ENCODE measurements at places on chromosomes 2 and 18. TPM values are rescaled to one million over a fixed set of nuclear protein-coding genes. Genes with fewer than 3 reads are reported as not detected.

- H3K4me1 ChIP-seq: peaks cover 15% of the 10 kb centered on the region
- H3K4me3 ChIP-seq: no peak overlapping the region
- no peak for DNase-seq
Observed at GRCh38 chr18:57918601-57919000, 115.5 kb upstream of the ATP8B1 start.

GRCh38 chr2:48026865-48027264, 120.6 kb upstream of the FBXO11 start:
- no peaks in the 10 kb centered on the region for H3K36me3 ChIP-seq
- no peak overlapping the region for H3K27ac ChIP-seq
- H3K4me3 ChIP-seq: no peak overlapping the region
- H3K4me1 ChIP-seq: no peaks in the 10 kb centered on the region
- DNase-seq: no peak

DNA sequence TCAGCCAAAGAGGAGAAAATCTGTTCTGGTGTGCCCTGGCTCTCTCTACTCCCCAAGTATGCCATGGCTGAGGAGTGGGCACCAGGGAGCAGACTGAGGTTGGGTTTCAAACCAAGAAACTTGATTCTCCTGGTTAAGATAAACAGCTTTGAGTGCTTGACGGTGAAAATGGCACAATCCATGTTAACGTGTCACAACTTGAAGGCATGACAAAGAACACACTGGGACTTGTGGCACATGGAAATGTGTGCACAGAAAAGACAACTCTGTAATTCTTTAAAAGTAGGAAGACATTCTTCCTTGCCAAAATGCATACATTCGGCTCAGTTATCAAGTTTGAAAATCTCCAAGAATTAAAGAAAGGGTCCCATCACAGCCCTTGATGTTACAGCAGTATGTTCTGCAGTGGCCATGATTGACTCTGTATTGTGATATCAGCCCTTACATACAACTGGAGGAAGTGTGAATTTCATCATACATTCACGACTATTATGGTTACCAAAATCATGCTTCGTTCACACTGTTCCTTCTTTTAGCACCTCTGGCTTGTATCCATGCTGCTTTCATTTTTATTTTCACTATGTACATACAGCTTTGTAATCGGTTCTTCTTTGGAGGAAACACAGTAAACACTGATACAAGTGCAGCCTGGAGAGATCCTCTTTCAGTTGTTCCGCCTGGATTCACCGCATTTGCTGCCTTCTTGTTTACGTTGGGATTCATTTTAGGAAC, 15.6 kb upstream of the ACTG2 start:
- peaks cover 7% of the 10 kb centered on the region for H3K27me3 ChIP-seq
- peaks cover 3% of the 10 kb centered on the region for H3K4me1 ChIP-seq
- H3K4me3 ChIP-seq: no peak overlapping the region
- H3K36me3 ChIP-seq: no peaks in the 10 kb centered on the region
- no peak overlapping the region for H3K27ac ChIP-seq

DNA sequence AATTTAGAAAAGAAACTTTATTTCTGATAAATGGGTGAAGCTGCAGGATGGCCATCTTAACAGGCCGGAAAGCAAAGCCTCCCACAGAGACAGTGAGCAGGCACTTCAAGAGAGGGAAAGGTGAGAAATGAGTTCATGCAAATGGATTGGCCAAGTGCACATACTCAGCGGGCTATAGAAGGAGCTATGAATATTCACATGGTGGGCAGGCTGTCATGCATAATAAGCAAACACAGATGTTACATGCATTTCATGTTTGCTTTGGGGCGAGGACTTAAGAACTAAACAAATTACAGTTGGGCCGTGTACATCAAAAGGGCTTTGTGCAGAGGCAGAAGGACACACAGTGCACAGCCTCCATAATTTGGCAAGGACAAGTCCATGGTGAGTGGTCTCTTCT, 69.8 kb upstream of the MAL start:
- no peaks in the 10 kb centered on the region for H3K4me1 ChIP-seq
- no peak for DNase-seq
- peaks cover 25% of the 10 kb centered on the region for H3K27me3 ChIP-seq
- H3K27ac ChIP-seq: no peak overlapping the region
- no peak overlapping the region for H3K4me3 ChIP-seq

DNA sequence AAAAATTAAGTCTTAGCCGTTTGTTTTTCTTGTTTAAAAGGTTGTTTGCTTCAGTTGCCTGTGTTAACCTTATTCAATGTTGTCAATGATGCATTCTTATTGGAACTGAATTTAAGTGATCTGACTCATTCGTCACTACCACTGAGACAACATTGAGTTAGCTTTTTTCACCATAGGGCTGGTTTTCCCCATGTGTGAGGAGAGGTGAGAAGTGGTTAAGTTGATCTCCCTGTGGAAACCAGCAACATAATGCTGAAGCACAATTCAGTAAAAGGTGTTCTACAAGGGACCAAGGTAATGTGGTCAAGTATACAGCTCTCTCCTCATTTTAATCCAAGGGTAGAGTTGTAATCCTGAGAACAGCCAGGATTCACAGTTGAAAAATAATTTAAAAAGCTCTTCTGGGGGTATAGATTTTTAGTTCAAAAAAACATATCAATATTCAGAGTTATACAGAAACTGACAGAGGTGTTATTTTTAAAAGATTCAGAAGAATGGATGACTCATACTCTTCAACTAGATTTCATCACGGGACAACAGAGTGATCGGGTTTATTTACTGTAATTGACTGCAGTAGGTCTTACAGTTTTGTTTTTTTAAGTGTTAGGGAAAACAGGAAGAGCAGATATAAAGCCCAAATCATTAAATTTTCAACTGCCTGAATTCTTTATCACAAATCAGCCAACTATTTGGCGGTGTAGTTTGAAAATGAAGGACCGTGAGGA, 12.6 kb downstream of the NOP58 start:
- no peaks in the 10 kb centered on the region for H3K27me3 ChIP-seq
- no peak for DNase-seq
- no peak overlapping the region for H3K4me3 ChIP-seq
- peak overlapping the region; percentile 74 for H3K27ac ChIP-seq
- H3K36me3 ChIP-seq: peaks cover 47% of the 10 kb centered on the region
- peaks cover 14% of the 10 kb centered on the region for H3K4me1 ChIP-seq

Gene PLCD4
- total RNA-seq: 0.32 TPM

Measured in activated CD8-positive, alpha-beta T cell treated with anti-CD3 and anti-CD28 coated beads, Interleukin-2, amount 10 ng/mL, durations not matched to agents 7 days and 5 days (primary cell).